ENCODE measurements at places on chromosomes 16 and 17.

DNA sequence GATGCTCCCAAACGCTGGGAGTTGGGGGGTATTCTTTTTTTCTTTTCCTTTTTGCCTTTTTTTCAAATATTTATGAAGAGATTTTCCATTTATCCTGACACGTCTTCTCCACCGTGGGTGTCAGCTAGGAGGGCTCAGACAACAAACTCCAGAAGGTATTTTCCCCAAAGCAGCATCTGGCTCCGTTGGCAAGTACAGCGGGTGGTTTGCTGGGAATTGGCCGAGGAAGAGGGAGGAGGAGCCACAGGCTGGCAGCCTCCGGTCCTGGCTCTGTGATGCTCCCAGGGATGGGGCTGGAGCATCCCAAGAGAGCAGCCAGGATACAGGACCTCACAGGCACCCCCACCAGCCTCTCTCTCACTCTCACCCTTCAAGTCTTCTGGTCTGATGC is 10.9 kb upstream of the CACNG4 start:
- DNase-seq: no peak

DNA sequence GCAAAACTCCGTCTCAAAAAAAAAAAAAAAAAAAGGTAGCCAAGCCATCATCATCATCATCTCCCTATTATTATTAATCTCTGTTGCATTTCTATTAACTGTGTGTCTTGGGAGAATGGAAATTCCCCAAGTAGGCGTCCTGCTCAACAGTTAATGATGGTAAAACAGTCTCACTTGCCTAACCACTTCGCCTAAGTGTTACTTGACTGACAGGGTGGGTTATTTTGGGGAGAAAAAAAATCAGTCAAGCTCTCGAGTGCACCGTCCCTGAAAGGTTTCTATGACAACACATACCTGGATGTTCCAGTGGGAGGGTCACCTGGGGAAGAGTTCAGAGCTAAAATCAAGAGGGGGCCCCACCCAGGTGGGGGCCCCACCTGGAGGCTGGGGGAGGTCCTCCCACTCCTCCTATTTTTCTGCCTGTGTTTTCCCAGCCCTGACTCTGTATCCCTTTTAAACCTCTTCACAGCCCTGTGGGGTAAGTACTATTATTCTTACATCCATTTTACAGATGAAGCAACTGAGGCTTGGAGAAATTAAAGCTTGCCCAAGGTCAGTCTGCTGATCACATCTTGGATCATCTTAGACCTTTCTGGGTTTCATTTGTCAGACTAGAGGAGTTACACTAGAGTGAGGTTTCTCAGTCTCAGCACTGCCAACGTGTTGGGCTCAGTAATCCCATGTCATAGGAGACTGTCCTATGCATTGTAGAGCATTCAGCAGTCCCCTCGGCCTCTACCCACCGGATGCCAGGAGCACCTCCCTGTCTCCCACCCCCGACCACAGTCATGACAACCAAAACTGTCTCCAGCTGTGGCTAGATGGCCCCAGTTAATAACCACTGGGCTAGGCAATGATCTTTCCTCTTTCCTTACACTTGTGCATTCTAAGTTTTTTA is 11.0 kb upstream of the ABAT start:
- no peak for DNase-seq

DNA sequence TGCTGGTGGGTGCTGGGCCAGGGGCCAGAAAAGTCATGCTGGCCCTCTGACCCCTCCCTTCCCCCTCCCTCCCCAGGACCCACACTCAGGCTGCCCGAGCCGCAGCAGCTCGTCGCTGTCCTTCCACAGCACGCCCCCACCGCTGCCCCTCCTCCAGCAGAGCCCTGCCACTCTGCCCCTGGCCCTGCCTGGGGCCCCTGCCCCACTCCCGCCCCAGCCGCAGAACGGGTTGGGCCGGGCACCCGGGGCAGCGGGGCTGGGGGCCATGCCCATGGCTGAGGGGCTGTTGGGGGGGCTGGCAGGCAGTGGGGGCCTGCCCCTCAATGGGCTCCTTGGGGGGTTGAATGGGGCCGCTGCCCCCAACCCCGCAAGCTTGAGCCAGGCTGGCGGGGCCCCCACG is 8.3 kb upstream of the CISD3 start:
- DNase-seq: no peak

- no peak for DNase-seq
Measured at GRCh38 chr17:36094746-36095145, 4.8 kb upstream of the CCL3 start.

DNA sequence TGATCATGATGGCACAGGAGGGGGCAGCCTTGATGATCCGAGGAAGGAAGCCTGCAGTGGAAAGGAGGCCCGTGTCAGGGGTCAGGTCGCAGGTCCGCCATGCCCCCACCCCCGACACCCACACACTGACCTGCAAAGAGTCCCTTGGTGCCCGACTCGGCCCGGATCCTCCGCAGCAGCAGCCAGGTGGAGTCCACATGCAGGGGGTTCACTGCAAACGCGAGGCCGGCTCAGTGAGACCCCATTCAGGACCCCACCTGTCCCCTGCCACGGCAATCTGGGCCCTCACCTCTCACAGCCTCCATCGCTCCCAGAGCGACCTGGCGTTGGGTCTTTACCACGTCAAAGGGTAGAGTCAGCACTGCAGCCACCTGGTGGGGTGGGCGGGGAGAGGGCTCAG is 4.6 kb downstream of the SLC25A39 start:
- no peak for DNase-seq

Measured in kidney tubule cell (primary cell).